ENCODE measurements at places on chromosomes 4 and X.

DNA sequence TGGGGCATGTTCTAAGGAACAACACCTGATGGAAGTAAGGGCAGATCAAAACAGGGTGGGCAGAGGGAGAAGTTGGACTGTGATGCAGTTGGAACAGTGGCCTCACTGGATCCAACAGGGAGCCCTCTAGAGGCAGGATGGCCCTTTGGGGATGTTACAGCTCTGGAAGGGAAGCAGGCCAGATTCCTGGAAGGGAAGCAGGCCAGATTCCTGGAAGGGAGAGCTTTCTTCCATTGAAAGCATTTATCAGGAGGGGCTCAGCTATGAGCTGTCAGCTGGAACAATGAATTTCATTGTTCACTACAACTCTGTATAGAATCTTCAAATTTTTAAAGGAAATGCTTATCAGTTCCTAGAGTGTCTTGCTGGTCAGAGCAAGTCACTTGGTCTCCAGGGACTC, 17.7 kb downstream of the IL15 start:
- DNase-seq: no peak

DNA sequence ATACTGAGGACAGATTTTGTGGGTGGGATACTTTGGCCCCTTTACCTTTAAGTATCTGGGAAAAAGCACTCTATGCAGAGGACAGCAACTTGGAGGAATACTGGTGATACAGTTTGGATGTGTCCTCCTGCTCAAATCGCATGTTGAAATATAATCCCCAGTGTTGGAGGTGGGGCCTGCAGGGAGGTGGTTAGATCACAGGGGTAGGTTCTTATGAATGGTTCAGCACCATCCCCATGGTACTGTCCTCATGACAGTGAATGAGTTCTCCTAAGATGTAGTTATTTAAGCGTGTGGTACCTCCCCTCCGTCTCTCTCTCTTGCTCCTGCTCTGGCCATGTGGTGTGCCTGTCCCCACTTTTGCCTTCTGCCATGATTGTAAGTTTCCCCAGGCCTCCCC, 24.6 kb downstream of the GPAT3 start:
- no peak for DNase-seq

DNA sequence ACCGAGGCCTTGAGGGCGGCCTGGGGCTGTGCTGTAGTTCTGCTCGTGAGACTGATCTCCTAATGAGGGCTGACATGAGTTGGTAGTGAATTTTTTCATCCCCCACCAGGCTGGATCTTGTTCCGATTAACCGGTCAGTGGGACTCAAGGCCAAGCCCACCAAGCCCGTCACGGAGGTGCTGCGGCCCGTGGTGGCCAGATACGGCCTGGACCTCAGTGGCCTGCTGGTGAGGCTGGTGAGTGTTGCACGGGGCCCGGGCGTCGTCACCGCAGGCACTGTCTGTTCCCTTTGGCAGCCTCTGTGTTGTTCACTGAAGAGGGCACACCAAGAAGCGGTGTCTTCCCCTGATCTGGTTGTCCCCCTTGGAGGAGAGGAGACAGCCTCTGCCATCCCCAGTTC, 18.4 kb upstream of the HGFAC start:
- DNase-seq: no peak

DNA sequence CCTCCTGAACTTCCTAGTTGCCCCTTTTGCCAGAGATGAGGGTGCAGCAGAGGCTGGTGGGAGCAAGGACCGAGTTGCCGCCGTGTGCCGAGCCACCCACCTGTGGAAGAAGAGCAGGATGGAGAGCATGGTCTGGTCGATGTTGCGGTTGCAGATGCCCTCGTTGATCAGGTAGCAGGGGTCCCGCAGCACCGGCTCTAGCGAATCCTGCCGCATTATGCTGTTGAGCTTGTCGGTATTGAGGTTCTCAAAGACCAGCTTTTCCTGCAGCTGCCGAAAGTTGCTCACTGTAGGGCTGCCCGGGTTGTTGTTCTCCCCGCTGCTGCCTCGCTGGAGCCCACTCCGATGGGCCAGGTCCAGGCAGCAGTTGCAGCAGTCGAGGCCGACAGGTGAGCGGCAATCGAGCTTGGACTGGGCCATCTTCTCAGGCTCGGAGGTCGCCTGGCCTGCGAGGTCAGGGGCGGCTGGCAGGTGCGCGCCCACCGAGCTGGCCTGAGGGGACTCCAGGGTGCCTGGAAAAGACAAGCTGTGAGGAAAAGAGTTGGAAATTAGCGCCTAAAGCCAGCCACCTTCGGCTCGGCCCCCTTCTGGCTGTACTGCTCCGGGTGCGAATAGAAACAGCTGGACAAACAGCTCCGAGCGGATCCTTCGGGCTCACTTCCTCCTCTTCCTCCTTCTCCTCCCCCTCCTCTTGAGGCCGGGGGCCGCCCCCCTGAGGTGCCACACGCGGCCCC, 420 bp downstream of the TSC22D3 start:
- DNase-seq: no peak

DNA sequence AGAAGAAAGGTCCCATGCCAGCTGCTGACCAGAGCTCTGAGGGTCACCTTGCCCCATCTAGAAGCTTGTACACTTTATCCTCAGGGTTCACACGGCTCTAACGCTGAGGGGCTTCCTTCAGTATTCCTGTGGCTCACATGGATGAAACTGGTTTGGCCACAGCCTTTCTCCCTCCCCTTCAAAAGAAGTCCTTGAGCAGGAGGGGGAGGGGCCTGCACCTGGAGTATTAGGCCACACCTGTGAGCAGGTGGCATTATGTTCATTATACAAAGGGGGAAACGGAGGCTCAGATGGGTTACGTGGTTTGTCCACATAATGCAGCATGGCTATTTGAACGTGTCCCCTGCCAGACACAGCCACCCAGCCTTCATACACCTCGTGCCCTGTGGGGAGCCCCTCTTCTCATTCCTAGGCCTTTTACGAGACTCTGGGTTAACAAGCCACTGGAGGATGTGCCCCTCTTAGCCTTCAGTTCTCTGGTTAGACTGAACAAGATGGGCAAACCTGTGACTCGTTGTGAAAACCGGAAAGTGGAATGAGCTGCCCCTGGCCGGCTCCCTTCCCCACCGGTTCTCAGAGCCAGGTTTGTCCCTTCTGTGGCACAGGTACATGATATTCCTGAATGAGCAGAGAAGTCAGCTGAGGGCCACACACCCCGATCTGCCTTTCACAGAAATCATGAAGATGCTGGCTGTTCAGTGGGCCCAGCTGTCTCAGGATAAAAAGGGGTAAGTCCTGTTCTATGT, 27.2 kb upstream of the JAKMIP1 start:
- no peak for DNase-seq

- DNase-seq: peak; percentile 83
These were observed at the start of gene SEC31A for GRCh38 chr4:82890901-82891706. Gene SEC31A (minus strand): TSS chr4:82891153. CDS start chr4:82881936, 9,217 bp downstream.

DNA sequence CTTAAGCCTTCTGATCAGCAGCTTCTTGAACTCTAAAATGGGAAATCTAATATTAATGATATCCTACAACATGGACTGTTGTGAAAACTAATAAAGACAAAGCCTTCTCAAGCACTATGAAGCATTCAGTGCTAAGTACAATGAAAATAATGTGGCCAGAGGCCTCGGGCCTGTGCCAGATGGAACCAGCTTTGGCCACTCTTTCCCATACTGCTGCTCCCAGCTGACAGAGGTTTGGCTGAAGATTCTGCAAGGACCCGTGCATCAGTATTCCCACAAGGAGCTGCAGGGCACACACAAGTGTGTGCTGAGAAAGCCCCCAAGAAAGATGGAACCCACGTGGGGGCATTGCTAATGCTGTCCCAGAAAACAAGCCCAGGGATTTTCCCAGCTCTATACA, 60.5 kb upstream of the RPL34 start:
- DNase-seq: no peak

- DNase-seq: no peak
These were observed 740.3 kb upstream of the FRG1 start for GRCh38 chr4:189200353-189200752.

DNA sequence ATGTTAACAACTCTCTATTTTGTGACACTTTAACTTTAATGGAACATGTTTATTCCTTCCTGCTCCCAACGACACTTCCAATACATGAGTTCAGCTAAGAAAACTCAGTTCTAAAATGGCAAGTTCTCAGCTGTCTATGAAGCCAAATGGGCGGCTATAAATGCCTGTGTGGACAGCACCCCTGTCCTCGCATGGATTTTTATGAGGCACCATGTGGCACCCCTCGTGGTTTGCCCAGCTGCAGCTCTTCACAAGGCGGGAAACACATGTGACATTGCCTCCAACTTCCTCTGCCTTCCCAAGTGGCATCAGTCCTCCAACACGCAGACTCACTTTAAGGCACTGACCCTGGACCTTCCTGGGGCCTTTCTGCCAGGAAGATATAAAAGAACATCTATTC, 48.0 kb downstream of the SH3RF1 start:
- DNase-seq: no peak

DNA sequence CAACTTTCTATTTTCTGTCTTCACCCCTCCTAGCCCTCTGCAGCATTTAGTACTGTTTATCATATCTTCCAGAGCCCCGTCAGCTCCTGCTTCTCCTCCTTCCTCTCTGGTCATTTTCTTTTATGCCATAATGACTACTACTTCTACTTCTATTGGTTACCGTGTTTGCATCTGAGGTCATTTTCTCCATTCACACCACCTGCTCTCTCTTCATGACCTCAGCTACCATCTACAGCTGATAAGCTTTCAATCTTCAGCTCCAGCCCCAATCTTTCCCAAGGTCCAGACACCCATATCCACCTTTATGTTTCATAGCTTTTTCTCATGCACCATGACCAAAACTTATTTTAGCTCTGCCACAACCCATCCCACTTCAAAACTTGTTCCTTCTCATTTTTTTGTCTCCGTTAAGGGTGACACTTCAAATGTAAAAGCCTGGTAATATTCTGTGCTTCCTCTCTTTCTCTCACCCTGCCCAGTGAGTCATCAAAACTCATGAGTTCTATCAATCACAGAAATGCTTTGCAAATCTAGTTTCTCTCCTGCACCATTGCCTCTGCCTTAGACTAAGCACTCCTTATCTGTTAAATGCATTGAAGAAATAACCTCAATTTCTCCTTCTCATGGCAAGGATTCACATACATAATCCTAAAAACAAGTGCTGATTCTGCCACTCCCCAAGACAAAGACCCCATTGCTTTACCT, 71.3 kb upstream of the IQCM start:
- no peak for DNase-seq

DNA sequence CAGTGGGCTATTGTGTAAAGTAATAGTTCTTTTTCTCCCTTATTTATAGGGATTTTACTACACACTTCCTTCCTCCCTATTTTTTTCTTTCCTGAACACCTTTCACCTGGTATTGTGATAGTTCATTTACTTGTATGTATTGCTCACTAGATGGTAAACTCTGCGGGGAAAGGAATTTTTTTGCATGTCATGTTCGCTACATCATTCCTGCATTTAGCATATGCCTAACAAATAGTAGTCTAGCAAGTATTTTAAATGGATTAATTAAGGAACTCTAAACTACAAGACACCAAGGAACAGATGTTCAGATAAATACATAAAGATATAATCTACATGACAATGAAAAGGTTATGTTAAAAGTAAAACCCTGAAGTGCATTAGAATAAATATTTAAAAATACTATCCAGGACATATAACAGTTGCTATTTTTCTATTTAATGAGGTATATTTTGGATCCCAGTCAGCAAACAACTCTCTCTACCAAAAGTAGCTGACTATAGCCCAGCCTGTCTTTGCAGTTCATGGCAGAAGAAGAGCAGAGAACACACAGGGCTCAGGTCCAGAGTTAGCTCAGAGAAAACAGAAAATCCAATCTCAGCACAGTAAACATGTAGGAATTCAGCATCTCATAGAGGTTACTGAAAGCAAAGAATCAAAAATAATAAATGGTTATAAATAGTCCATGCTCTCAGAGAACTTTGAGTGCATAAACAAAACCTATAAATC, 87.8 kb downstream of the PACRGL start:
- no peak for DNase-seq

- no peak for DNase-seq
These were observed 173.0 kb upstream of the HAND2 start for GRCh38 chr4:173703021-173703420.

DNA sequence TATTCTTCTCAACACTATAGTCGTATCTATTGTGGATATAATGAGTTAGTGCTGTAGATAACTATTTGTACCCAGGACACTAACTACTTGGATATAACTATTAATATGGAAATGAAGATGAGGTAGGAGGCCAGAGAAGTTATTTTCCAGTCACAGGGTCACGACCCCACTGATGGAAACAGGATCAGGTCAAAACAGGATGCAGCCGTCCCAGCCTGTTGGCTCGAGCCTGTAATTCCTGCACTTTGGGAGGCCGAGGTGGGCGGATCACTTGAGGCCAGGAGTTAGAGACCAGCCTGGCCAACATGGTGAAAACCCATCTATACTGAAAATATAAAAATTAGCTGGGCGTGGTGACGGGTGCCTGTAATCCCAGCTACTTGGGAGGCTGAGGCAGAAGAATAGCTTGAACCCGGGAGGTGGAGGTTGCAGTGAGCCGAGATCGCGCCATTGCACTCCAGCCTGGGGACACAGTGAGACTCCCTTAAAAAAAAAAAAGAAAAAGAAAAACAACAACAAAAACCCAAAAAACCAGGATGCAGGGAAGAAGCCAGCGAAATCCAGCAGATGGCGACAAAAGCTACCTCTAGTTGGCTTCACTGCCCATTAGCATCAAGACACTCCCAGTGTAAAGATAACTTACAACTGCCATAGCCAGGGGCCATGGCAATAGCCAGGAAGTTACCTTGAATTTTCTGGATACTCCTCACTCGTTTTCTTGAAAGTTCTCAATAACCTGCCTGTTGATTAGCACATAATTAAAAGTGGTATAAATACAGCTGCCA, 37.9 kb upstream of the NKAP start:
- DNase-seq: no peak

GRCh38 chr4:82415922-82416365, 14.3 kb downstream of the HNRNPDL start:
- no peak for DNase-seq

DNA sequence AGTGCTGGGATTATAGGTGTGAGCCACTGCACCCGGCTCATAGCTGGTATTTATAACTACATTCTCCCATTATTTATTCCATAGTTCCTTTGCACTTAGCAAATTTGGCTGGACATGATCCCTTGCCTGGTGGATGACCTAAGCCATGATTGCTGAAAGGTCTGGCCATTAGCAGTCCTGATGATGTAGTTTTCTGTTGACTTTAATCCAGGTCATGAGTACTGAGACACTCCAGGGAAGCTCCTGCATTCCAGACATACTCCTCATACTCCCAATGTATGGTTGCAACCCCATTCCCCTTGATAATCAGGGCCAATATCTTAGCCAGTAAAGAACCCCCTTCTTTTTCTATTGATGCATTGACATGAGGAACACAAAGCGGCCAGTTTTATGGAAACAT, 24.4 kb upstream of the MGST2 start:
- no peak for DNase-seq

GRCh38 chr4:105963461-105964400, 68.5 kb downstream of the NPNT start:
- DNase-seq: no peak

GRCh38 chrX:12141511-12141910, 3.2 kb downstream of the FRMPD4 start:
- no peak for DNase-seq

- no peak for DNase-seq
These were observed 16.8 kb downstream of the POLR2B start for GRCh38 chr4:56995525-56995924.

- no peak for DNase-seq
These were observed 9.1 kb downstream of the LONRF3 start for GRCh38 chrX:118983513-118983912.

All from GM12864 (cell line).